ENCODE measurements at places on chromosomes 2 and 18. TPM values are rescaled to one million over a fixed set of nuclear protein-coding genes. Genes with fewer than 3 reads are reported as not detected.
A peak's percentile ranks its signal among the peaks of the same experiment; 100 is the strongest.

- peaks cover 52% of the 10 kb centered on the region for H3K4me1 ChIP-seq
- H3K27me3 ChIP-seq: no peaks in the 10 kb centered on the region
- DNase-seq: no peak
- H3K27ac ChIP-seq: peak overlapping the region; percentile 40
These were observed 21.9 kb upstream of the SEMA4C start for GRCh38 chr2:96891591-96892333.

- H3K36me3 ChIP-seq: no peaks in the 10 kb centered on the region
- no peaks in the 10 kb centered on the region for H3K4me1 ChIP-seq
- H3K27ac ChIP-seq: no peak overlapping the region
- H3K27me3 ChIP-seq: no peaks in the 10 kb centered on the region
These were observed 44.0 kb downstream of the PTRHD1 start for GRCh38 chr2:24749069-24749691.

GRCh38 chr2:36967236-36967876, 1.0 kb upstream of the STRN start:
- peak overlapping the region; percentile 85 for H3K27ac ChIP-seq
- no peaks in the 10 kb centered on the region for H3K27me3 ChIP-seq
- H3K36me3 ChIP-seq: no peaks in the 10 kb centered on the region
- peak overlapping the region; percentile 95 for H3K4me3 ChIP-seq

GRCh38 chr18:1779587-1779986, 791.7 kb downstream of the METTL4 start:
- no peaks in the 10 kb centered on the region for H3K27me3 ChIP-seq
- no peaks in the 10 kb centered on the region for H3K4me1 ChIP-seq
- H3K27ac ChIP-seq: no peak overlapping the region

DNA sequence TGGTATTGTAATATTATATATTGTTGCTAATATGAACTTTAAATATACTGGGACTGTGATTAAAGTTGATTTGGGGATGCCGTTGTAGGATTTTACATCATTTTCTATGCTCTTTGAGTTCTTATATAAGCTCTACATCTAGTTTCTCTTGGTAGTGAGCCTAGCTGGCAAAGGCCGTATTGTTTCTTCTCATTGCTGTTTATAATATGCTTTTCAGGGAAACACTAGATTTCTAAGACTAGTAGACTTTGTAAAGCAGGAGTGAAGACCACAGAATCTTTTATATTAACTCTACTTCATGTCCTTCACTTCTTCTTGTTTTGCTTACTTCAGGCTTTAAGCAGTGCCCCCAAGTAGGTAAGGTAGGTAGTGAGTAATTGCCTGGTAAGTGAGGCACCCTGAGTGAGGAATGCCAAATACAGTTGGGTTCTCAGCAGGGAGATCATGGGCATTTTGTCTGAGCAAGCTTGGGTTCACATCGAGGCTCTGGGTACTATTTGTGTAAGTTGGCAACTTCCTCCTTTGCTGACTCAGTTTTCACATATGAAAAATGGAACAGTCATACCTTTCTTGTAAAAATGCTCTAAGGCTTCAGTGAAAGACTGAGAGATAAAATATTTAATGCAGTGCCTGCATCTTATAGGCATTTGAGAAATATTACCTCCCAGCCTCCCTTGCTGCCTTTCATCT, 96.4 kb downstream of the RNF144A start:
- no peak for DNase-seq
- no peaks in the 10 kb centered on the region for H3K36me3 ChIP-seq
- peaks cover 11% of the 10 kb centered on the region for H3K4me1 ChIP-seq
- H3K27ac ChIP-seq: no peak overlapping the region
- H3K27me3 ChIP-seq: no peaks in the 10 kb centered on the region

DNA sequence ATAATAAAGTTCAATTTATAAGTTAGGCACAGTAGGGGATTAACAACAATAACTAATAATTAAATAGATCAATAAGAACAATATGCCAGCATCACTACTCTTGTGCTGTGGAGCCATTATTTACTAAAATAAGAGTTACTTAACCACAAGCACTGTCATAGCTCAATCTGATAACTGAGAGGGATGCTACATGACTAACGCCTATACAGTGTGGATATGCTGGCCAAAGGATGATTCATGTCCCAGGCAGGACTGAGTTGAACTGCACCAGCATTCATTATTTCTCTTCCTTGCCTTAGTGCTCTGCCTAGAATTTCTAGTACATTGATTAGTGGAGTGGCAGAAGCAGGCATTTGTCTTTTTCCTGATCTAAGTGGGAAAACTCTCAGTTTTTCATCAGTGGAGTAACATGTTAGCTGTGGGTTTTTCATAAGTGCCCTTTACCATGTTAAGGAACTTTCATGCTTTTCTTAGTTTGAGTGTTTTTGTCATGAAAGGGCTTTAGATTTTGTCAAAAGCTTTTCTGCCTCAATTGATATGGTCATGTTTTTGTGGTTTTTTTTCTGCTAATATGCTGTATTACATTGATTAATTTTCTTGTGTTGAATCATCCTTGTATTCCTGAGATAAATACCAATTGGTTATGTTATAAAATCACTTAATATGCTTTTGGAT, 21.7 kb downstream of the KIAA1328 start:
- no peaks in the 10 kb centered on the region for H3K4me1 ChIP-seq
- H3K4me3 ChIP-seq: no peak overlapping the region
- H3K36me3 ChIP-seq: peaks cover 9% of the 10 kb centered on the region
- no peak for DNase-seq
- no peak overlapping the region for H3K27ac ChIP-seq

DNA sequence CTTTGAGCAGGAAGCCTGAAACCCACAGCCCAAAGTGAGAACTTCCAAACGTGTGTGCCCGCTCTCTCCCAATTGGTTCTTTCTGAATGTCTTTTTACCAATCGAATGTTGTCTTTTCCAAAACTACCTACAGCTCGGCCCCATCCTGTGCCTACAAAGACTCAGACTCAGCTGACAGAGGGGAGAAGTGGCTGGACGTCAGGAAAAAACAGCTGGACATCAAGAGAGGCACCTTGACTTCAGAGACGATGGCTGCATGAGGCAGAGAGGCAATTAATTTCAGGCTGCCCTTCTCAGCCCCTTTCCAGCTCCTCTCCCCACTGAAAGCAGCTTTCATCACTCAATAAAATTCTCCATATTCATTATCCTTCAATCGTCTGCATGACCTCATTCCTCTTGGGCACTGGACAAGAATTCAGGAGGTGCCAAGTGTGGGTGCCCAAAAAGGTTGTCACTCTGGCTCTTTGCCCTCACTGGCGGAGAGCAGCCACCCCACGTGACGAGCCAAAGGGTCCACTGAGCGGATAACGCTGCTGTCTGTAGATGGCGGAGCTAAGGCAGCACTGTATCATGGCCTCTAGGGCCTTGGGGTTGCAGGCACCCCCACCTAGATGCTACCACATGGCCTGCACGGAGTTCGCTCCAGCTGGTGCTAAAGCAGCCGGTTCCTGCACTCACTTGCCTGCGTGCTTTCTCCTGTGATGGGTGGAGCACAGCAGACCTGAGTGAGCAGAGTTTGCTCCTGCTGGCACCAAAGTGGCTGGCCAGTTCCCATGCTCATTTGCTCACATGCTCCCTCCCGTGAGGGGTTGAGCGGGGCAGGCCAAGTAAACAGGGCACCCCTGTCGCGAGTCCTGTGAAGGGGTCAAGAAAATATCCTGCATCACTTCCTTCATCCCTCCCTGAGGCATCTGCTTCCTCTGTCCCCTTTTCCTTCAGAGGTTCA, 37.9 kb downstream of the FAM210A start:
- H3K4me3 ChIP-seq: no peak overlapping the region
- H3K4me1 ChIP-seq: peaks cover 26% of the 10 kb centered on the region
- peaks cover 27% of the 10 kb centered on the region for H3K36me3 ChIP-seq
- no peak for DNase-seq
- H3K27ac ChIP-seq: no peak overlapping the region

DNA sequence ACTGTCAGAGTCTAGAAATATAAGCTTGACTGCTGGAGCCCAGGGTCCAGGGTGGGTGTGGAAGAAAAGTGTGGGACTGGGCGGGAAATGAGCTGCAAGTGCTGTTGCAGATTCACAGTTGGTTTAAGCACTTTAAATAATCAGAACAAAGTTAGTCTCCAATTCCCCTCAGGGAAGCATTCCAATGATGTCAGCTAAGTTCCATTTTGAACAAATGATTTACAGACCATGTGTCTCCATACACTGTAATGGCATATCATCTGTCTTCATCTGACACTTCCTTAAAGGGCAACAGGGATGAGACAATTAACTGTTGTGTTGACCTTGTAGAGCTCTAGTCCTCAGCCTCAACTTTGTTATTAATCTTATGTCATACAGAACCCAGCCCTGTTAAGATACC, 31.5 kb upstream of the REG3A start:
- no peak for DNase-seq
- no peak overlapping the region for H3K27ac ChIP-seq
- peaks cover 16% of the 10 kb centered on the region for H3K4me1 ChIP-seq
- H3K27me3 ChIP-seq: peaks cover 44% of the 10 kb centered on the region

GRCh38 chr2:37645836-37646235, 25.6 kb downstream of the CDC42EP3 start:
- no peaks in the 10 kb centered on the region for H3K27me3 ChIP-seq
- peaks cover 24% of the 10 kb centered on the region for H3K4me1 ChIP-seq
- no peak overlapping the region for H3K27ac ChIP-seq
- H3K4me3 ChIP-seq: no peak overlapping the region

DNA sequence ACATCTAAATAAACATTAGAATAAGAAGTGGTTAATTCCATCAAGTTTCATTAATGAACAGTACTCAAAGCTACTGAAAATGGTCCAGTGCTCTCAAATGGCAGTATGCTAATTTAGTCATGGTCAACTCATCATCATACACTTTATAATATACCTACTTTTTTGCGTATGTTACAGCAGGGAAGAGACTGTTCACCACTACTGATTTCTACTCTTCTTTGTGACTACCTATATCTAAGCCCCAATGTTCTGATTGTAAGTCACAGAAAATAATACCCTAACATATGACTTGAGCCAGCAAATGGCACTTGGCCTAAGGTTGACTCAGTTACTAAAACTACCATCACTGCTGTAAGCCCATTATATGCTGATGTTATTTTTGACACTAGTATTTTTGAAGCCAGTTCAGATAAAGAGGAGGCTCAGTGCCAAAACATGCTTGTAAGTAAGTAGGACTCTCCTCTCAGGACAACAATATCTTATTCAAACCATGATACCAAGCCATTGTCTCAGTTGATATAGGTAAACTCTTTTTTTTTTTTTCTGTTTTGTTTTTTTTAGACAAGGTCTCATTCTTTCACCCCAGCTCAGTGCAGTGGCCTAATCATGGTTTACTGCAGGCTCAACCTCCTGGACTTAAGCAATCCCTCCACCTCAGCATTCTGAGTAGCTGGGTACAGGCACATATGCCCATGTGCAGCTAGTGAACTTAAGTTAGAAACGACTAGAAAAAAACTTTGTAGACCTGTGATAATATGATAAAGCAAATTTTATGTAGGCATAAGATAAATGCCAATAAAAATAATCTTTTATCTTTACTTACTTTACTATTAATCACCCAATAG, 266.9 kb downstream of the ZNF385B start:
- peaks cover 35% of the 10 kb centered on the region for H3K4me1 ChIP-seq
- H3K27me3 ChIP-seq: no peaks in the 10 kb centered on the region
- no peak overlapping the region for H3K27ac ChIP-seq
- H3K4me3 ChIP-seq: no peak overlapping the region
- DNase-seq: no peak
- H3K36me3 ChIP-seq: no peaks in the 10 kb centered on the region

DNA sequence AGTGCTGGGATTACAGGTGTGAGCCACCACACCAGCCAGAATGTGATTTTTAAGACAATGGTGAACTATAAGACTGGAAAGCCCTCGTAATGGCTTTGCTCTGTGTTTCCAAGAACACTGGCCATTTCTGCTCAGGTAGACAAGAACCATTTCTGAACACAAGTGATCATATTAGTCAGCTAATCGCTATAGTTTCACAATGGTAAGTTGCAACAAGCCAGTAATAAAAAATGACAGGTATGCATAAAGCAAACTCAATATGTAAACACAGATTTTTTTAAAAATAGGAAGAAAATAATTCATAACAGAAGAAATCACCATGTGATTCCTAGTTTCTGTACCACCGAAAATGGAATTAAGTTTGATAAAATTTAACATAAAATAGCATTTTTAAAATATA, 166.5 kb downstream of the THADA start:
- H3K4me3 ChIP-seq: no peak overlapping the region
- H3K27me3 ChIP-seq: no peaks in the 10 kb centered on the region
- no peak for DNase-seq
- H3K36me3 ChIP-seq: peaks cover 10% of the 10 kb centered on the region

DNA sequence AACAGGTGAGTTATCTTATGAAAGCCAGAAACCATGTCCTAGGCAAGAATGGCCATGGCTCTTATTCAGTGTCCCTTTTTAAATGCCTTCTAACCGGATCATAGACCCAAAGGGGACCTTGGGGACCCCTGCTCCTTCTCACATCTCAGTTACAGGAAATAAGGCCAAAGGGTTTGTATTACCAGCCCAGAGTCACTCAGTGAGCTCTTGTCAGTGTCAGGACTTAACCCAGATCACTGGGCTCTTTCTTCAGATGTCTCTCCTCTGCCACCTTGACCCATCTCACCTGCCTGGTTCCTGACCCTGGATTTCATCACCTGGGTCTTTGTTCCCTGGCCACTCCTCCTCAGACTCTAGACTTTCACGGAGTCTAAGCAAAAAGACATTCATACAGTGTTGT, 556.7 kb downstream of the CMPK2 start:
- H3K4me3 ChIP-seq: no peak overlapping the region
- no peaks in the 10 kb centered on the region for H3K4me1 ChIP-seq
- peaks cover 5% of the 10 kb centered on the region for H3K27me3 ChIP-seq
- H3K36me3 ChIP-seq: peaks cover 70% of the 10 kb centered on the region
- no peak for DNase-seq
- no peak overlapping the region for H3K27ac ChIP-seq

DNA sequence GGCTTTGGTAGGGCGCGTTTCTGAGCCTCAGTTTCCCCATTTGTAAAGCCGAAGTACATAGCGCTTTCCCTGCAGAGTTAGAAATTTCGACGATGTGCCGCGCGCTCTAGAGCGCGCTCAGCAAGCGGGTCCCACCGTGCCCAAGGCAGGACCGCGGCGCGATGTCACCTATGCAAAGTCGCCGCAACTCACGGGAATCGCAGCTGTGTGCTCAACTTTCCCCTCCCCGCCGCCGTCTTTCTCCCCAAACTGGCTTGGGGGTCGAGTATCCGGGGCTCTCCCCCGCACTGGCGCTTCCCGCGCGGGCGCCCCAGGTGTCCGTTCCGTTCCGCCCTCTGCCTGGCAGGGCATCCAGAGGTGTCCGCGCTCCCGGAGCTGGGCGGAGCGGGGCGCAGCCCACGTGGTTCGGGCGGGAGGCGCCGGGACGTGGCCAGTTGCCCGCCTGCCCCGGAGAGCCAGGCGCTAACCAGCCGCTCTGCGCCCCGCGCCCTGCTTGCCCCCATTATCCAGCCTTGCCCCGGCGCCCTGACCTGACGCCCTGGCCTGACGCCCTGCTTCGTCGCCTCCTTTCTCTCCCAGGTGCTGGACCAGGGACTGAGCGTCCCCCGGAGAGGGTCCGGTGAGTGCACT, at the start of gene MLPH:
MLPH (plus strand) TSS at position 433 of the 630 bp plus-strand sequence. CDS start 6,176 bp downstream, outside the sequence.
- peaks cover 43% of the 10 kb centered on the region for H3K4me1 ChIP-seq
- peaks cover 17% of the 10 kb centered on the region for H3K36me3 ChIP-seq
- DNase-seq: peak; percentile 41
- H3K27ac ChIP-seq: no peak within 1 kb of the TSS
- peaks cover 76% of the 10 kb centered on the region for H3K27me3 ChIP-seq

NEB gene
- 2.1 TPM for total RNA-seq

RAB6C gene
- total RNA-seq: 0.07 TPM

CTAGE1 gene
- not detected for total RNA-seq

SULT1C4 gene
- total RNA-seq: 4.9 TPM

MAP3K19 gene
- total RNA-seq: not detected

MTCL1 gene
- total RNA-seq: 64.3 TPM

UBXN4 gene
- 73.9 TPM for total RNA-seq

REL gene
- 8.4 TPM for total RNA-seq

All from WTC11 (cell line).